ENCODE measurements at places on chromosomes 3 and 15. TPM values are rescaled to one million over a fixed set of nuclear protein-coding genes. Genes with fewer than 3 reads are reported as not detected.

Gene ISL2
- not detected for total RNA-seq

Gene SCN11A
- not detected for total RNA-seq

Gene GLDN
- 26.0 TPM for total RNA-seq

Gene GOLGA6L25
- not detected for total RNA-seq

GRCh38 chr3:9916734-9917680 lies at the start of gene IL17RC:
Gene IL17RC, plus strand, starts transcription at chr3:9917098. Its CDS starts 218 bp downstream, at chr3:9917316.
- peak; percentile 69 for DNase-seq
- H3K4me1 ChIP-seq, result peaks cover 38% of the 10 kb centered on the region
- no peaks in the 10 kb centered on the region for H3K36me3 ChIP-seq
